ENCODE measurements at places on chromosomes 2 and 18.

- DNase-seq: no peak
Observed at GRCh38 chr2:70958759-70959158, 19.7 kb upstream of the ANKRD53 start.

- DNase-seq: no peak
Observed at GRCh38 chr2:102040229-102040628, 48.5 kb downstream of the IL1R2 start.

- DNase-seq: no peak
Observed at GRCh38 chr2:11997142-11997541, 250.7 kb downstream of the LPIN1 start.

- DNase-seq: no peak
Observed at GRCh38 chr2:65876114-65876513, 443.7 kb upstream of the SPRED2 start.

DNA sequence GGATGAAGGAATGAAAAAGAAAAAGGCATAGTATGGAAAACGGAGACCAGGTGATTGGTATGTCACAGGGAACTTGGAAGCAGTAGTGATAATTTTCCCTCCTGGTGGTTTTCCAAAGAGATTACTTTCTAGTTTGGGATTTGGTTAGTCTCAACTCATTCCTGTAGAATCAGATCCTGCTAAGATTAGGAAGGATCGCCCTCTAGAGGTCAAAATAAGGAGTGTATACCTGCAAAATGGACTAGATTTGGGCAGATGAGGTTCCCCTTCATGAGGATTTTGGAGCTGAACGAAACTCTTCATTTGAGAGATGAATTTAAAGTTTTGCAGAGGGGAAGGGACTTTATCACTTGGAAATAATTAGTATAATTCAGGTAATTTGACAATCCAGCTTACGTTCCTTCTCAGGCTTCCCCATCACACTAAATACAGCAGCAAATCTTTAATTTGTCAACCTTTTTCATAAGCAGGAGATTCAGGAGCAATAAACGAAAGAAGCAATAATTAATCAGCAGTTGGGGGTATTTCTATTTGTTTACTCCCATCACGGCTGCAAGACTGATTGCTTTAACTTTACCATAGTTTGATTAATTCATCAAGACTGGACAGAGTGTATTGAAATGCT is 65.2 kb downstream of the CCDC195 start:
- DNase-seq: peak; percentile 51

DNA sequence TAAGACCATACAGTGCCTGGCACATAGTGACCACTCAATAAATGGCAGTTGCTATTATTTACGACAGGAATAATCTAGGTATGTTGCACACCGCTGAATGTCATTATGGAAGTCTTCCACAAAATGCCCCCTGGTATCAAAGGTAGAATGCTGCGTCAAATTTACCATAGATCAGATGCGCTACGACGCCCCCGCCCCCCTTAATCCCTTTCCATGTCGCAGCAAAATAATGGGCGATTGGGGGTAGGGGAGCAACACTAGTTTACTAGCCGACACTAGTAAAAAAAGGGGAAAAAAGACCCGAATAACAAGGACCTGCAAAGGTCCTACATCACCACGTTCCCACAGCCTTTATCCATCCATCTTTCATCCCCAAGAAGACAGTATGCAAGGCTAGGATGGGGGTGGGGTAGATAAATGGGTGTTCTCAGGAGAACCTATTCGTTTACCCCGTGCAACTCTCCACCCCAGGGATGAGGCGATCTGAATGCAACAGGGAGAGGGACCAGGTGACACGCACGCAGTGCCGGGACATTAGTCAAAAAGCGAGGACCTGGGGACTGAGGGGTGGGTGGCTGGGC is 455 bp downstream of the PREPL start:
- peak; percentile 50 for DNase-seq

DNA sequence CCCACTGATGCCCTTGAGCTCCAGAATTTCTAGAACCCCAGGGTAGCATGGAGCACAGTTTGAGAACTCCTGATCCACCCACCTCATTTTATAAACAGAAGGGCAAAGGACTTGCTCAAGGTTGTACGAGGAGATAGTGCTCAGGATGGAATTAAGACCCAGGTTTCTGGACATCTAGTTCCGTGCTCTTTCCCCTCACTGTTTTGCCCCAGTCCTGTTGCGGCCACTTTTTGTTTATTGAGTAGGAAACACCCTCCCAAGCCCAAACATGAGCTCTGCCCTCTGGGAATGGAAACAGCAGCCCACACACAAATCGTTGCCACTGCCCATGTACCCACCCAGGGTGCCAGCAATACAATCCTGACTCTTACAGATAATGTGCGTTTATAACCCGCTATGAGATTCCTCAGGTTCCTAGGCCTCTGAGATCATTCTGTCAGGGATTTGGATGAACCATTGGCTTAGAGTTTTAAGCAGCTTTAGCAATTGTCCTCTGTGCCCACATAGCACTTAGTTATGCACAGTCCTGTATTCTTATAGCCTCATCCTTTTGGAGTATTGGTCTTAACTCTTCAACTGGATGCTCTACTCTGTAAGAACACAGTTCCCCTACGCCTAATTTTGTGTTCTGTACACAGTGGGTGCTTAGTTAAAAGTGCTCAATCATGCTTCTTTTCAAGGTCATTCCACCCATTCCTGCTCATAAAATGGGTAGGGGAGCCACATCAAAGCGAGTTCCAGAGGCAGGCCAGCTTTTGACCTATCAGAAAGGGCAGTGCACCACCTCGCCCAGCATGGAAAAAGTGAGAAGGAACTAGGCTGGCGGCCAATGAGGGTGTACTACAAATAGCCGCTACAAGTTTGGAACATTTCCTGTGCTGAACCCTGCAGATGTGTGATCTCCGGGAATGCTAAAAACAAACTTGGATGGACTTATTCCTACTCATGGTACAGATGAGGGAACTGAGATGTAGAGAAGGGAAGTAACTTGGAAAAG is 60.3 kb upstream of the IGFBP2 start:
- no peak for DNase-seq

Data from NCI-H2227 treated with DMSO at 0.1 percent for 48 hours (cell line).